NCI-H2227 treated with DMSO at 0.1 percent for 48 hours (cell line): ENCODE measurements at places on chromosomes 4 and X.

DNA sequence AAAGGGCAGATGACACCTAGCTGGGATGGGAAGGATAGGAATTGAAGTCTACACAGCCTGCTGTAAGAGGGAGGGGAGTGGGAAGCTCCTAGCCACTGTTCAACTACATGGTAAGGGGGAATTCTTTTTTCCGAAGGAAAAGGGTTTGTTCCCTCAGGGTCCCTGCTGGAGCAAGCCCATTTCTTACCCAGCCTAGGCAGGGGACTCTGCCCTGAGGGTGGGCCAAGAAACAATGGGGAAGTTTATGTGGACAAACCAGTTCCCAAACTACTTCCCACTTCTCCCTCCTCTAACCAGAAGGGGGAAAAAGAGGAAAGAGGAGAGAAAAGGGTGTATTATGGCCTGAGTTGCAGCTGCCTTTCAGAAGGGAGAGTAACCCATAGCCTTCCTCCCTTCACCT is 13.5 kb upstream of the VSIG4 start:
- no peak for DNase-seq

- DNase-seq: no peak
Measured at GRCh38 chrX:114952696-114953095, 64.7 kb downstream of the IL13RA2 start.

- DNase-seq: no peak
Measured at GRCh38 chr4:175540151-175540550, 271.9 kb downstream of the GPM6A start.

DNA sequence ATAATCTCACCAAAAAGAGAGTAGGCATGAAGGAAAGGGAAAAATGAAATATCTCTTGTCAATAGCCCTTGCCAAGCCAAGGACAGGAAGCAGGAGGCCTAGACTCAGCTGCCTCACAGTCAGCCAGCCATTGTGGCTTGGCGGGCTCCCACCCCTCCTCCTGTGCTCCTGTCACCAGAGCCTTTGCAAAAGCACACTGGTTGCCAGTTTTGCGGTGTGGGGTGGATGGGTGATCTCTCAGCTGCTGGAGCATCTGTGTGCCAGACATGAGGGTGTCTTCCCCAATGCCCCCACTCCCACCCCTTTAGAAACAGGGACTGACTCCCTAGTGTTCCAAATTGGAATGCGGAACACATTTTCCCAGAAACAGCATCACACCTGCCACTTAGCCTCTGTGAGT is 26.1 kb downstream of the ARHGEF6 start:
- DNase-seq: no peak
